Left ventricle myocardium inferior (tissue), 1 donor: ENCODE measurements at places on chromosomes 5 and 9. TPM values are rescaled to one million over a fixed set of nuclear protein-coding genes. Genes with fewer than 3 reads are reported as not detected.

DNA sequence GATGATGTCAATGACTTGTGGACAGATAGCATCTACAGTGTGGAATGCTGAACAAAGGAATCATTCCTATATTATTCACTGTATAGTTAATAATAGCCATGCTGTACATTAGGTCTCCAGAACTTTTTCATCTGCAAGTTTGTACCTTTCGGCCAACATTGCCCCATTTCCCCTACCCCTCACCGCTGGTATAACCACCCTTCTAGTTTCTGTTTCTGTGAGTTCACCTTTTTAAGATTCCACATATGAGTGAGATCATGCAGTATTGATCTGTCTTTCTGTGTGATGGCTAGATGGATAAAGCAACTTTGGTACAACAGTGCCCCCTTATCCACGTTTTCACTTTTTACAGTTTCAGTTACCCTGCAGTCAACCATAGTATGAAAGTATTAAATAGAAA is 18.8 kb upstream of the ALDH1B1 start:
- DNase-seq, result no peak

ABCA2 gene
- total RNA-seq, result 29.9 TPM

DNA sequence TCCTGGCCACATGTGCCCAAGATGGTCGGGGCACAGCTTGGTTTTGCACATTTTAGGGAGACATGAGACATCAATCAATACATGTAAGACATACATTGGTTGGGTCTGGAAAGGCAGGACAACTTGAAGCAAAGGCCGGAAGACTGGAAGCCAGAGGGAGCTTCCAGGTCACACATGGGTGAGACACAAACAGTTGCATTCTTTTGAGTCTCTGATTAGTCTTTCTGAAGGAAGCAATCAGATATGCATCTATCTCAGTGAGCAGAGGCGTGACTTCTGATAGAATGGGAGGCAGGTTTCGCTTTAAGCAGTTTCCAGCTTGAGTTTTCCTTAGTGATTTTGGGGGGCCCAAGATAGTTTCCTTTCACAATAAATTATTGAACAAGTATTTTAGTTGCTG is 172.5 kb downstream of the RASEF start:
- no peak for DNase-seq

DNA sequence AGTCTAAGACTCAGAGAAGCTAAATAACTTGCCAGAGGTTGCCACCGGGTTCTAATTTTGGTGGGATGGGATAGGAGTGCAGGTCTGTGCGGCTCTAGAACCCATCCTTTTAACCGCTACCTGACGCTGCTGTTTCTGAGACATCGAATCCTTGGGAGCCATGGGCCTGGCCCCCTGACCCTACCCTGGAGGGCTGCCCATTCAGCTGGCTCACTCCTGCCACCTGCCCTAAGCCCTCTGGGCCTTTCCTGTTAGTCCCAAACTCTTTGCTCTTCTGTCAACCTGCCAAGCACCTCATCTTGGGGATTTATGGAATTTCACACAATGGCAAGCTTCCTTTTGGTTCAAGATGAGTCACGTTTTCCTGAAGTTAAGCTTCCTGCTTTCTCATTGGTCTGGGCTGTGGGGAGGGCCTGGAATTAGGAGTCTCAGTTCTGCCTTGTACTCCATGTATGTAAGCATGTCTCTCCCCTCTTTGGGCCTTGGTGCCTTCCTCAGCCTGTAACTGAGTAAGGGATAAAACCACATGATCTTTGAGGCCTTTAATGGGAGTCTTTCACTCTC is 26.6 kb downstream of the ENHO start:
- DNase-seq, result no peak

DNA sequence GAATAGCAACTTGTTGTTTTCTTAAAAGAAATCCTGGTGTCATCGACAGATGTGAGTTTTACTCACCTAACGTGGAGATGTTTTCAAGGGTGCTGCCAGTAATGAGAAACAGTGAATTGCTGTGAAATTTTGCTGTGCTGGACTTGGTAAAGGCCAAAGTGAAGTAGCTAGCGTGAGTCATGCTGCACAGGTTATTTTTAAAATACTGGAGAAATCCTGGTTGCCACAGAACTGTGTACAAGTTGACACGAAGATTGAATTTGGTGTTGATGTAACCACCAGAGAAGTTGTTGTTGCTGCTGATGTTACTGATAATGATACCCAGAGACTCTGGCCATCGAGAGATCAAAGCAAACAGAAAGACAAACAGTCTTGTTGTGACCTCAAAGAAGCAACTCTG is 187.9 kb upstream of the NFIL3 start:
- DNase-seq, result no peak

GRCh38 chr5:138975098-138975847 is 100.1 kb upstream of the LRRTM2 start:
- peak; percentile 47 for DNase-seq

DNA sequence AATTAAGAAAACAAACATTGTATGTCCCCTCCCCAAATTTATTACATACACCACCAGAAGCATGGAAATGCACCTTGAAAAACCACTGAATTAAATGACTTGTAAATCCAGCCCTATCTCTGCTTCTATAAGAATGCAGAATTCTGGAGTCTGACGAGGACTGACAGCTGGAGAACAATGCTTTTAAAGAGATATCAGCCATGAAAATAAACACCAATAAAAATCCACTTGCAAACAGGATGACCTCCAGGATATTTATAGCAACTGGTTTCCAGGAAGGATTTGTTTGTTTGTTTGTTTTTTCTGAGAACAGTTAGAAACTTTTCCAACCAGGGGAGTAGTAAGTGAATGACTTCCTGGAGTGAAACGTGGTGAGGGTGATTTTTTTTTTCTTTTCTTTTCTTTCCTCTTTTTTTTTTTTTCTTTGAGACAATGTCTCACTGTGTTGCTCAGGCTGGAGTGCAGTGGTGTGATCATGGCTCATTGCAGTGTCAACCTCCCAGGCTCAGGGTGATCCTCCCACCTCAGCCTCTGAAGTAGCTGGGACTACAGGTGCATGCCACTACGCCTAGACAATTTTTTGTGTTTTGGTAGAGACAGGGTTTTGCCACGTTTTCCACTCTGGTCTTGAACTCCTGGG is 38.7 kb upstream of the SLC36A1 start:
- DNase-seq, result no peak

DNA sequence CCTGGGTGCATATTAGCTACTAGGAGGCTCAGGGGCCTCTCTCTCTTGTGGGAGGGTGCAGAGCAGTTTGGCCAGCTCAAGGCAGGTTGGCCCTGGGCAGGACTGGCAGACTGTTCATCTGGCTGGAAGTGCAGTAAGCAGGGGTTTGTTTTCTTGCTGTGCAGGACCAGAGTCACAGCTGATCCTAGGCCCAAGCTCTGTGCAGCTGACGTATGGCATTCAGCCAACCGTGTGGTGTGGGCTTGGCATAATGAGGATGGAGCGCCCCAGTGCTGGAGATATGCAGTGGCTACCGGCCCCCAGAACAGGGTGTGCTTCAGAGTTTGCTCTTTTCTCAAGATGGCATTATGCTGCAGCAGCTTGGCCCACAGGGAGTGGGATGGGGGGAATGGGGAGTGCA is 31.0 kb upstream of the PHF24 start:
- DNase-seq, result no peak

- no peak for DNase-seq
Measured at GRCh38 chr5:160743027-160743426, 109.0 kb downstream of the ATP10B start.

SLC4A9 gene
- total RNA-seq, result 0.44 TPM

ARL14EPL gene
- not detected for total RNA-seq

GRCh38 chr5:28576022-28576421 is 1537.6 kb upstream of the CDH9 start:
- DNase-seq, result no peak

CCNI2 gene
- total RNA-seq, result 0.08 TPM

DNA sequence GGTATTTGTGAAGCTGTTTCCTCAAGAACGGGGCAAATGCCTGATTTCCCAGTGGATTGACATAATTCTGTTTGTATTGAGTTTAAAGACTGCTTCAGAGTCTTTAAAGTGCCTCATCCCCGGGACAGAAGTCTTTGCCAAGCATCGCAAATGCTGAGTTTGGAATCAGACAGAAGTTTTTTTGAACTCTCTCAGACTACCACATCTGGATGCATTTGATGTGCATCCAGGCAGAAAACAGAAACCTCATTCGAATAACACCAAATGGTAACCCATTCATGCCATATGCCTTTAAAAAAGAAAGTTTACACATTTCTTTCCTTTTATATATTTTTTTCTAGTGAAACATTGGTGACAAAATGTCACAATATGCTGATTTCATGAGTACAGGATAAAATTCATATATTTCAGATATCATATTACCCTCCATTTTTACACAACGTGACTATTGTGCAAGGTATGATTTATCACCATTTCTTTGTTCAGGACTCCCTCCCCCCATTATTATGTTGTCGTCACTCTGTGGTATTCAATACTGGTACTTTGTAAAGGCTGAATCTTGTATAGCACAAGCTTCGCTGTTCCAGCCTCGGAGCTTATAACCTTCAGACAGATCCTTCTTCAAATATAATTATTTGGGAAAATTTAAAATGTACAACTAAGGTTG is 91.1 kb downstream of the ZNF608 start:
- no peak for DNase-seq

ARHGEF39 gene
- total RNA-seq, result 0.27 TPM

- DNase-seq, result no peak
Measured at GRCh38 chr9:108411632-108412031, 444.2 kb downstream of the ACTL7B start.

DNA sequence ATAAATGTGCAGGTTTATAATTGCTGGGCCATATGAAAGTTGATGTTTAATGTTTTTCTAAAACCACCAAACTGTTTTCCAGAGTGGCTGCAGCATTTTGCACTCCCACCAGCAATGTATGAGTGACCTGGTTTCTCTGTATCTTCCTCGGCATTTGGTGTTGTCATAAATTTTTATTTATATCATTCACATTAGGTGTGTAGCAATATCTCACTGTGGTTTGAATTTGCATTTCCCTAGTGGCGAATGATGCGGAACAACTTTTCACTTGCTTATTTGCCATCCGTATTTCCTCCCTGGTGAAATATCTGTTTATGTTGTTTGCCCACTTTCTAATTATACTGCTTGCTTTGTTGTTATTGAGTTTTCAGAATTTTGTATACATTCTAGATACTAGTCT is 295.7 kb upstream of the TUT7 start:
- DNase-seq, result no peak

GRCh38 chr5:84285641-84286637 is 98.7 kb downstream of the EDIL3 start:
- DNase-seq, result no peak

DNA sequence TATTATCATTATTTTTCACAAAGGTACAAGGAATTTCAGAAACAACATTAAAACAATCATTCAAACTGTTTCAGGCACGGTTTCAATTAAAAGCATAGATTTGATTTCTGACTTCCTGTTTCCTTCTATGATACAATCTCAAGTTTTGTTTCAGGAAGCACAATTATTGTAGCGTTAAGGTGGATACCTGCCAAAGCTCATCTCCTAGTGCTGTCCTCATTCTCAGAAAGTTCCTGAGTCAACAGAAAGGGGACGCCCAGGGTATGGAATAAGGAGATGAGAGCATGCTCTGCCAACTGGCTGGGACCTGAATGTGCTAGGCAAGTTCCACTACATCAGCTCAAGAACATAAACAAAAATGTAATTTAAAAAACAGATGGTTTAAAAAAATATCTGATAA is 2.0 kb upstream of the TRIM14 start:
- no peak for DNase-seq

DNA sequence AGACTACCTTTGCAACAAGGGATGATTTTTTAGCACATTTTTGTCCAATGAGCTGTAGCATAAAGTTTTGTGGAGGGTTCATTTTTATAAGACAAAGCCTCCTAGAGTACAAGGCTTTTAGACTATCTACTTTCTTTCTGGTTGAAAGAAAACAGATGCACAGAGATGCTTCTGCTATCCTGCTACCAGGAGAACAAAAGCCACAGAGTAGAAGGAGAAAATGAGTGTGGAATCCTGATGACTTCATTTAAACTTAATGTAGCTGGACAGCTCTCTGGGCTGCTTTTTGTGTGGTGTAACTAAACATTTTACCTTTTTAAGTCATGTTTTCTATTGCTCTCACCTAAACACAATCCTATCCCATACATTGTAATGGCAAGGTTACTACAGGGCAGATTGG is 1009.4 kb downstream of the TLE1 start:
- DNase-seq, result no peak
